ENCODE measurements at places on chromosomes 2 and 18. TPM values are rescaled to one million over a fixed set of nuclear protein-coding genes. Genes with fewer than 3 reads are reported as not detected.

GRCh38 chr2:26573241-26573925 lies 67.8 kb downstream of the CIB4 start:
- no peak for DNase-seq

The CYP1B1 gene
- total RNA-seq, result 89.3 TPM

The GAD1 gene
- total RNA-seq, result not detected

The SERPINB7 gene
- total RNA-seq, result not detected

Data from heart right ventricle (tissue), 16 donors.